ENCODE measurements at places on chromosomes 12 and 14.

DNA sequence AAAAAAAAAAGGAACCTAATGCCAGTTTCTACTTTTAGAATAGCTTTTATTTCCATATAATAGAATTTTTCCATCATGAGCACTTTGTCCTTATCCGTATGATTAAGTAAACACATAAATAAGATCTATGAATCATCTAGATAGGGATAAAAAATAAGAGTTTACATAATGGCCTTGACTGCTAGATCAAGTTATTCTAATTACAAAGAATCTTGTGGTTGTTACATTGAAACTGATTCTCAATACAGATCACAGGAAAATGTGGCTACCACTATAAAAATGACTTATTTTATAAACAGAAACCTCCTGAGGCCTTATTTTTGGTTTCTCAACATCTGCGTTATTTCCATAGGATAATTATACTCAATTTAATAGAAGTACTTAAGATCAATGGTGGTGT, 34.4 kb upstream of the NDUFA12 start:
- DNase-seq, result no peak

- peak; percentile 60 for DNase-seq
These were observed 9.8 kb upstream of the ZNF385A start for GRCh38 chr12:54394281-54394719.

DNA sequence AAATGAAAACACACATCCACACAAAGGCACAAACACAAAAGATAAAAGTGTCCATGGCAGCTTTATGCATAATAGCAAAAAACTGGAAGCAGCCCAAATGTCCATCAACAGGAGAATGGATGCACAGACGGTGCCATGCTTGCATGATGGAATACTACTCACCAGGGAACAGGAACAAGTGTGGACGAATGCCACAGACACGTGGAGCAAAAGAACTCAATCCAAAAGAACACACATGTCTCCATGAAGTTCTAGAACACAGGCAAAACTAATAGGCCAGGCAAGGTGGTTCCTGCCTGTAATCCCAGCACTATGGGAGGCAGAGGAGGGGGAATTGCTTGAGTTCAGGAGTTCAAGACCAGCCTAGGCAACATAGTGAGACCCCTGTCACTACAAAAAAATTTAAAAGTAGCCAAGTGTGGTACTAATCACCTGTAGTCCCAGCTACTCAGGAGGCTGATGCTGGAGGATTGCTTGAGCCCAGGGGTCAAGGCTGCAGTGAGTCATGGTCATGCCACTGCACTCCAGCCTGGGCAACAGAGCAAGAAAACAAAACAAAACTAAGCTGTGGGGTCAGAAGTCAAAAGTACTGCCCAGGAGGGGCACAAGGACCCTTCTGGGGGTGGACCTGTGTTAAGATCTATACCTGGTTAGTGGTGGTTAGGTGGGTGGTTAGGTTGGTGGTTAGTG, 7.3 kb upstream of the TMEM119 start:
- no peak for DNase-seq

DNA sequence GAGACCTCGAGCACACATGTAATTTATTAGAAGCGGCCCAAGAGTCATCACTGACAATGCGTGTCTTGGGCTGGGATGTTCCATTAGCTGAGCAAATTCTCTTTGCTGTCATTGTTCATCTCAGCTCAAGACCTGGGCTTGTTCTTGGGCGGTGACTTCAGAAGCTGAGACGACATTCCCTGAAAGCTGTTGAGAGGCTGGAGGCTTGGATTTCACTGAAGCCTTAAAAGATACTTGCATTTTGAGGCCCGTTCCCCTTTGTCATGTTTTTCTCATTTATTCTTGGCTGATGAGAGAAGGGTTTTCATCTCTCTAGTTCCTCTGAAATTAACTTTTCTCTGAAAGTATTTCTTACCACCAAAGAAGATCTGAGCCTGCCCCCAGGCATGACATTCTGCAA, 16.6 kb upstream of the SUSD6 start:
- no peak for DNase-seq

GRCh38 chr14:104267895-104268294, 129.5 kb downstream of the KIF26A start:
- no peak for DNase-seq

DNA sequence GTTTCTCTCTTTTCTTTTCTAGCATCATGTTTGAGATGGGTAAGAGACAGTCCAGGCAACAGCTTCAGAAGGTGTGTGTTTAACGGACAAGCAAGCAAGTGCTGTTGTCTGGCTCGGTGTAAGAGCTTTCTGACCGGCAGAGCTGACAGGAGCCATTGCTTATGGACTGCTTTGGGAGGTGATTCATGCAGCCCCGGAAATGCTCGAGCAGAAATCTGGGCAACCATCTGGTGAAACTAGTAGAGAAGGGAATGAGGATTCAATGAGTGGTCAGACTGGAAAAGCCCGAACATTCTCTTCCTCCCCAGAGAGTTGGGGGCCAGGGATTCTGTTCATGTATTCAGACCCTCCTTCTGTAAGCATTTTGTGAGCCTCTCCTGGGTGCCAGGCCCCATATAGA, 24.4 kb downstream of the TUNAR start:
- DNase-seq, result no peak

DNA sequence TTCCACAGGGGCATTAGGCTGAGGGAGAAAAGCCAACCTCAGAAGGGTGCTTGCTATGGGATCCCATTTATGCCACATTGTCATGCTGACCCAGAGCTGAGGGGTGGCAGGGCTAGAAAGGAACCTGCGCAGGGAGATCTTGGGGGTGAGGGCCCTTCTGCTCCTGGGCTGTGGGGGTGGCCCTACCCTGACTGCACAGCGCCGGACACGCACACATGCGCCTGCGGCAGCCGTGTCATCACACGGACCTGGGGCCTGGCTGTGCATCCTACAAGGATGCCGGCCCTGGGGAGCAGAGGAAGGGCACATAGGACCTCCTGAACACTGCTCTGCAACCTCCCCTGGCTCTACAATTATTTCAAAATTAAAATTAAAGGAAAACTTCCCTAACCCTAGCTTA, 6.9 kb downstream of the CDCA4 start:
- no peak for DNase-seq

- no peak for DNase-seq
These were observed 441 bp downstream of the PDE3A start for GRCh38 chr12:20368651-20369304.

- no peak for DNase-seq
These were observed 455.0 kb upstream of the TMEM132C start for GRCh38 chr12:127811988-127812387.

- no peak for DNase-seq
These were observed 4.0 kb downstream of the GOLGA5 start for GRCh38 chr14:92797935-92798653.

DNA sequence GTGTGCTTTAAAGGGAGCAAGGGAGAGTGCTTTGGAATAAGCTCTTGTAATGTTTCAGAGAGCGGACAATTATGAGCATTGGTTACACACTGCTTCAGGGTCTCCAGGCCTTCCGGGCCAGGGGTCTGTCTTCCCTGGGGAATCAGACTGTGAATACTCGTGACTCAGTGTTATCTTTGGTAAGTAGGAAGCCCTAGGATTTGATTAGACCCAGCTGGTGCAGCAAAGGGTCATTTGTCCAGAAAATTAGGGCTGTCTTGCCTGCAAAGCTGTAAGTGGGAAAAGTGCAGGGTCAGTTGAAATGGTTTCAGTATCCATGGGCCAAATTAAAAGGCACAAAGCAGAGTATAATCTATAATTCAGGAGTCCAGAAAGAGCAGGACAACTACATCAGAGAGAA, 475.6 kb downstream of the MED13L start:
- DNase-seq, result no peak

GRCh38 chr12:1234073-1234472, 243.1 kb downstream of the ERC1 start:
- no peak for DNase-seq

- no peak for DNase-seq
These were observed 374.8 kb downstream of the RMST start for GRCh38 chr12:97837401-97837800.

DNA sequence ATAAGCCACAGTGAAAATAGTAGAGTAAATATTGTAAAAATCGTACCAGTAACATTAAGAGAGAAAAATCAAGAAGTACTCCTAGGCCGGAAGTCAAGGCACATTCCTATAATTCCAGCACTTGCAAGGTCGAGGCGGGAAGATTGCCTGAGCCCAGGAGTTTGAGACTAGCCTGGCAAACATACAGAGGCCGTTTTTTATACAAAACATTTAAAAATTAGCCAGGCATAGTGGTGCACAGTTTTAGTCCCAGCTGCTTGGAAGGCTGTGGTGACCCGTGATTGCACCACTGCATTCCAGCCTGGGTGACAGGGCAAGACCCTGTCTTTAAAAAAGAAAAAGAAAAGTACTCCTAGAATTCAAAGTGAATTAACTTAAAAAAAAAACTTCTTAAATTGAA, 341.8 kb downstream of the C12orf50 start:
- no peak for DNase-seq

DNA sequence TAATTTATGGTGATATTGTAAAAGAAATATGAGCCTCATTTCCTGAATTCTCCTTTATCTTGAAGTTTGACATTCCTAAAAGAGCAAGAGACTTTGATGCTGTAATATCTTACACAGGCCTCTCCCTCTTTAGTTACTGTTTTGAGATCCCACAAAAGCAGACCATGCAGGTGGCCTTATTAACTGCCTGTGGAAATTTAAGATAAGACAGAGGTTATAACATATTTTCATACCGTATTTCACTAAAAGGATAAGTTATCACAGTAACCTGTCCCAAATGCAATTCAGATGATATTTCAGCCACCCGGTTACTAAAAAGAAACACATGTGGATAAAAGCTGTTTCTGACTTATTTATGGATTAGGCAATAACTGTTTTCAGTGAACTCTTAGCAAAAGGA, 150.1 kb downstream of the NAV3 start:
- DNase-seq, result no peak

GRCh38 chr12:71008616-71009015, 88.1 kb upstream of the PTPRR start:
- no peak for DNase-seq

- no peak for DNase-seq
These were observed 223.4 kb upstream of the AMIGO2 start for GRCh38 chr12:47303207-47303606.

DNA sequence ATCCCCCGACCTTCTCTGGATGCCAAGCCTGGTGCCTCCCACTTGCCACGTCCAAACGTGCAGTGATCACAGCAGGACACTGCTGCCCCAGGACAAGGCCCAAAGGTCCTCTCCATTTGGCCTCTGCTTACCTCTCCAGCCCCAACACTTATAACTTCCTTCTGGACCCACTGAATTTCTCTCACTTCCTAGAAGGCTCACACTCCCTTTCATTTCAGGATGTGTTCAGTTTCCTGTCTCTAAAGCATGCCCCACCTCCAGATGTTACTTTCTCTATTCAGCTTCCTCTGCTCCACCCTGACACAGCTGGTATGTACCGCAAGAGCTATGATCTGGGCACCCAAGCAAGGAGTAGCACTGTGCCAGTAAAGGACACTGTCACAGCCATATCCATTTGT, 33.0 kb downstream of the CDKL1 start:
- peak; percentile 48 for DNase-seq

DNA sequence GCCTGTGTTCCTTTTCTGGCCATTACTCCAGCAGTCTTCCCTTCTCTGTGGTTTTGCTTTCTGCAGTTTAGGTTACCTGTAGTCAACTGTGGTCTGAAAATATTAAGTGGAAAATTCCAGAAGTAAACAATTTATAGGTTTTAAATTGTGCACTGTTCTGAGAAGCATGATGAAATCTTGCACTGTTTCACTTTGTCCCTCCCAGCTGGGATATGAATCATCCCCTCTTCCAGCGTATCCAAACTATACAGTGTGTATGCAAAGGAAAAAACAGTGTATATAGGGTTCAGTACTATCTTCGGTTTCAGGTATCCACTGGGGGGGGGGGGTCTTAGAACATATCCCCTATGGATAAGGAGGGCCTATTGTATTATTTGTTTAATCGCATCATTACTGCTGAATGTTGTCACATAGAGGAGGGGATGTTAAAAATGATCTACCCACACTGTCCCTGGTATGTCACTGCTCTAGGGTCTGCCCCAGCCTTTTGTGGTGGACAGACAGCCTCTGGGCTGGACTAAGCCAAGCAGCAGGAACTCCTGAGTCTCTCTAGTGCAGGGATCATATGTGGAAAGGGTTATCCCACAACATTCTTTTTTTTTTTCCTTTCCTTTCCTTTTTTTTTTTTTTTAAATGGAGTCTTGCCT, 109.1 kb upstream of the MAX start:
- no peak for DNase-seq

GRCh38 chr14:104246401-104247335, 108.3 kb downstream of the KIF26A start:
- no peak for DNase-seq

DNA sequence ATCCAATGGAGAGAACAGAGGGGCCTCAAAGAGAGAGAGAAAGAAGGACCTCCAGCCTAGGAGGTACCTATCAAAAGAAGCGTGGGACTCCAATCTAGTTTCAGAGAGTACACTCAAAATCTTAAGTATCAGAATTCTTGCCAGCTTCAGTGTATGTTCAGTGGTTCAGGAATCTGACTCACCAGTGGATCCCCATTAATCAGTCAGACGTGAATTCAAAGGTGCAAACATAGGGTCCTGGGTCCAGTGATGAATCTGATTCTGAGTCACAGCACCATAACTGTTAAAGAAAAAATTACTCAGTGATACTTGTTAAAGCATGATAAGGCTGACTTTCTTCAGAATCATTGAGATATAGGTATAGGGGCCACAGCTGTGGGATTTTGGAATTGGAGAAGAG, 33.2 kb downstream of the ETNK1 start:
- peak; percentile 47 for DNase-seq

GRCh38 chr12:50117057-50117622, 5.1 kb downstream of the COX14 start:
- DNase-seq, result no peak

DNA sequence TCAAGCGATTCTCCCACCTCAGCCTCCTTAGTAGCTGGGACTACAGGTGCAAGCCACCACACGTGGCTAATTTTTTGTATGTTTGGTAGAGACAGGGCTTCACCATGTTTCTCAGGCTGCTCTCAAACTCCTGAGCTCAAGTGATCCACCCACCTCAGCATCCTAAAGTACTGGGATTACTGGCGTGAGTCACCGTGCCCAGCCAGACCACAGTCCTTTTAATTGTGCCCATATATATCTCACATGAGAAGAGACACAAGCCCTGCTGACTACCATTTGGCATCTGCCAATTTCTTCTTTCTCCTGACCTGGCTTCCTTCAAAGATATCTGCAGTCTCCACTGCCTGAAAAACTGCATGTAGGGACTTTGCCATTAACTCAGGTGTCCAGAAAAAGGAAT, 142.5 kb downstream of the DPY19L2 start:
- DNase-seq, result no peak

GRCh38 chr14:74478996-74479635, 14.0 kb downstream of the NPC2 start:
- DNase-seq, result no peak
